ENCODE measurements at places on chromosomes 1 and 21. TPM values are rescaled to one million over a fixed set of nuclear protein-coding genes. Genes with fewer than 3 reads are reported as not detected.
A peak's percentile ranks its signal among the peaks of the same experiment; 100 is the strongest.

Gene NGF
- not detected for total RNA-seq

Gene AIM2
- 1.8 TPM for total RNA-seq

Gene MIA3
- total RNA-seq = 46.8 TPM

Gene SV2A
- total RNA-seq = 12.5 TPM

Gene LRRC3
- 1.9 TPM for total RNA-seq

Gene CCDC30
- 1.0 TPM for total RNA-seq

DNA sequence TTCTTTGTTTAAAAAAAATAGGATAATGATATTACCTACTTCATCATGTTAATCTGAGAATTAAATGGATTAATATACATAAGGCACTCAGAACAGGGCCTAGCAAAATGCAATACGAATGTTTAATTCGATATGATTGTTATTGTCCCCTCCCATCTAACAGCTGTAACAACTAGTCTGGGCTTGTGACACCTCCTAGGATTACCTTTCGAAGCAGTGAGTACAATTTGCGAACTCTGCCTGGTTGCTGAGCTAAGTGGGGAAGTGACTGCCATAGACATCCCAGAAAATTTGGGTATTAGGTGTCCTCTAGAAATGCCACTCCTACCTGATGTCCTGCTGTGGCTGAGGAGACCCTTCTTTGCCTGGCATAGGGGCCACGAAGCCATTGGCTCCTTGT is 3.0 kb downstream of the RASSF5 start:
- DNase-seq = no peak
- peaks cover 40% of the 10 kb centered on the region for H3K27me3 ChIP-seq
- H3K4me1 ChIP-seq = peaks cover 25% of the 10 kb centered on the region
- H3K36me3 ChIP-seq = no peaks in the 10 kb centered on the region
- H3K27ac ChIP-seq = no peak overlapping the region

DNA sequence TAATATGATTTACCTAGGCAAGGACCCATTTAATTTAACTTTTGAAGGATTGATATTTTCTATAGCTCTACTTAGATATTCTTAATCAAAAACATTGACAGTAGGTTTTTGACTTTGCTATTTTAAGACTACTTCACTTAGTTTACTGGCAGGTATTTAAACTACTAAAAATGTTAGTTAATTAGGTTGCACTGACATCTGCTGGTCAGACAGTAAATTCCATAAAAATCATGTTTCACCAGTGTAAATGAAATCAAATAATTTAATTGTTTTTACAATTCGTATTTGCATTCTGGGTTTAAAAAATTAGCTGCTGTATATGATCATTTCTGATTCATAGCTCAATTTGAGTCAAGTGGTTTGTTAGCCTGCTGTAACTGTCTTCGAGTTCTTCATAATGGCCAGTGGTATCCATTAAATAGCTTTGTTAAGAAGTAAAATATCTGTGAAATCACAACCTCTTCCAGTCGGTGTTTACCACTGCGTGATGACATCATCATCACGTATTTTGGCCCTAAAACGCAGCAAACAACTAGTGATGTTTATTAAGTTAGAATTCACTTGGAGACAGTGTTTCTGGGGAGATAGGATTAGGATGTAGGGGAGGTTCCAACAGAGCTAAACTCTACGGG is 26.2 kb downstream of the EXTL2 start:
- no peak for DNase-seq
- H3K4me3 ChIP-seq = no peak overlapping the region
- H3K4me1 ChIP-seq = peaks cover 5% of the 10 kb centered on the region
- H3K27me3 ChIP-seq = no peaks in the 10 kb centered on the region
- no peaks in the 10 kb centered on the region for H3K36me3 ChIP-seq

- H3K36me3 ChIP-seq = no peaks in the 10 kb centered on the region
- no peak for DNase-seq
- no peak overlapping the region for H3K4me3 ChIP-seq
- H3K27me3 ChIP-seq = peaks cover 10% of the 10 kb centered on the region
- no peak overlapping the region for H3K27ac ChIP-seq
Observed at GRCh38 chr1:5659606-5660005, 332.6 kb downstream of the NPHP4 start.

GRCh38 chr1:231576804-231577718 is 48.6 kb downstream of the TSNAX start:
- H3K4me3 ChIP-seq = no peak overlapping the region
- no peak for DNase-seq
- no peaks in the 10 kb centered on the region for H3K4me1 ChIP-seq
- H3K36me3 ChIP-seq = no peaks in the 10 kb centered on the region
- H3K27ac ChIP-seq = no peak overlapping the region

DNA sequence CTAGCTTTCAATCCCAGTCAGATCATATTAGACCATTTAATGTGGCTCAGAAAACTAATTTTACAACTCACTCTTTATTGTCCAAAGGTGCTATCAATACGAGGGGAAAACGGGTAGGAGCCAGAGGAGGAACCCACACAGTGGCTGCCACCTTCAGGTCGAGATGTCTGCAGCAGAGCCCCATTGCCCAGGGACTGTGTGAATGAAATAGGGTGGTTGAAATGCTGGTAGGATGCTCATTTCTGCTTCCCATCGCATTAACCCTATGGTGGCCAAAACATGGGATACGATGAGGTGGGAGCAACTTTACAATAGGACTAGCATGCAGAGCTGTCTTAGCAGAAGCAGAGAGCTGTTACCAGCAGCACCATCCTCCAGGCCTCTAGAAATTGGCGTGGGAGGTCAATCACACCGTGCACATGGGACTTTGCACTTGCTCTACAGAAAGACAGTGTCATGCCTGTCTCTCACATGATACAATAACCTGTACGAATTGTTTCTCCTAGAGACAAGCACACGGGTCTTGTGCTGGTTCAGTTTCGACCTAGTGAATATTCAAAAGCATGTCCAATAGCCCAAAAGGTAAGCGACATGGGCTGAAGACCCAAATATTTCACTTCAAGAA is 69.5 kb upstream of the DESI2 start:
- H3K4me1 ChIP-seq = no peaks in the 10 kb centered on the region
- no peak overlapping the region for H3K27ac ChIP-seq
- no peak overlapping the region for H3K4me3 ChIP-seq
- H3K36me3 ChIP-seq = no peaks in the 10 kb centered on the region
- no peak for DNase-seq

DNA sequence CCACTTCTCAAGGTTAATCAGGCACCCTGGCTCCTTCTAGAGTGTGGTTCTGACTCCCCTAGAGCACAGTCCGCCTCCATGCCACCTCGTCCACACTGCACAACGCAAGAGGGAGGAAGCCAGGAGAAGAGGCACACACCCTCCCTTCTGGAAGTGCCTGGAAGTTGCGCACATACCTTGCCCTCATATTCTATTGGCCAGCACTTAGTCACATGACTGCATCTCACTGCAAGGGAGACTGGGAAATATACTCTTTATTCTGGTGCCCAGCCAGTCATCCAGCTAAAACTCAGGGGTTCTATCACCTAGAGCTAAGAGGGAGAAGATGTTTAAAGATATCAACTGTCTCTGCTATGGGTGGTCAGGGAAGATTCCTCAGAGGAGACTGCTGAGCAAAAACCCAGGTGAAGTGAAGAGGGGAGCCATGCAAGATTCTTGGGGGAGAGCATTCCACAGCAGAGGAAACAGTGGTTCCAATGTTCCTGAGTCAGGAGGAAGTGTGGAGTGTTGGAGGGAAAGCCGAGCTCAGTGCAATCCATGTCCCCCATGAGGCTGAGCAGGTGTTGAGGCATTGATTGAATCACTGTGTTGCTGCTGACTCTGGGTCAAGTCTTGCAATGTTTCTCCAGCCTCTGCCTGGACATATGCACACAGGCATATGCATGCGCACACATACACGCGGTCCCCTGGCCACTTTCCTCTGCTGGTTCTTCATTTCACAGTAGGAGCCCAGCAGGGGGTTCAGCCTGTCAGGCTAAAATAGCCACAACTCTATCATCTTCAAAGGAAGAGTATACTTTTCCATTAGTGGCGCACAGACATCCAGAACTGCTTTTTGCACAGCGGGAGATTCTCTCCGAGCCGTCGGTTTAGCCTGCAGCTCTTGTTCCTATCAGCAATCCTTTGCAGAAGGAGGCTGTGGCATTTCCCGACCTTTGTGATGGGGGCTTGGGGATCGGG is 22.3 kb upstream of the KLHDC7A start:
- H3K36me3 ChIP-seq = no peaks in the 10 kb centered on the region
- peaks cover 23% of the 10 kb centered on the region for H3K27me3 ChIP-seq
- no peak overlapping the region for H3K27ac ChIP-seq
- DNase-seq = no peak

GRCh38 chr1:231611851-231612250 is 14.7 kb upstream of the DISC1 start:
- no peak overlapping the region for H3K4me3 ChIP-seq
- no peak for DNase-seq
- H3K27me3 ChIP-seq = no peaks in the 10 kb centered on the region

DNA sequence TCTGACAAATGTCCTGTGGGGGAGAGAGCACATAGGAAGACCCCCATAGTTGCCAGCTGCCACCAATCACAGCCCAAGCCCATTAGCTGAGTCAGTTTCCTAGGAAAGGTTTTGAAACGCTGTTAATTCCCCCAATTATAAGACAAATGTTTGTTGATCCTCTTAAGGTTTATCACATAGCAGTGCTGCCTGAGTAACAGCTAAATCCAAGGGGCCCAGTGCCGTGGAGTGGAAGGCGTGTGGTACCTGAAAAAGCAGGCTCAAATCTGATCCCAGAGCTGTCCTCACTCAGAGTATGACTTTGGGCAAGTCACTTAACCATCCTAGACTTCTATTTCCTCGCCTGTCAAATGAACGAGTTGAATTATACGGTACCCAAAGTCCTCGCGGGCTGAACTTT is 69.5 kb downstream of the GRIK3 start:
- H3K4me1 ChIP-seq = no peaks in the 10 kb centered on the region
- H3K4me3 ChIP-seq = no peak overlapping the region
- H3K27me3 ChIP-seq = peaks cover 5% of the 10 kb centered on the region
- DNase-seq = no peak
- no peak overlapping the region for H3K27ac ChIP-seq

- peaks cover 15% of the 10 kb centered on the region for H3K4me1 ChIP-seq
- no peaks in the 10 kb centered on the region for H3K36me3 ChIP-seq
- H3K27me3 ChIP-seq = peaks cover 71% of the 10 kb centered on the region
- peak overlapping the region; percentile 73 for H3K4me3 ChIP-seq
- peak; percentile 72 for DNase-seq
- H3K27ac ChIP-seq = no peak overlapping the region
Observed at GRCh38 chr1:245153081-245153551, 1.7 kb upstream of the KIF26B start.

- DNase-seq = no peak
- no peak overlapping the region for H3K4me3 ChIP-seq
- peaks cover 7% of the 10 kb centered on the region for H3K36me3 ChIP-seq
- H3K27me3 ChIP-seq = no peaks in the 10 kb centered on the region
- peaks cover 2% of the 10 kb centered on the region for H3K4me1 ChIP-seq
- no peak overlapping the region for H3K27ac ChIP-seq
Observed at GRCh38 chr1:65167586-65168242, 19.7 kb downstream of the AK4 start.

DNA sequence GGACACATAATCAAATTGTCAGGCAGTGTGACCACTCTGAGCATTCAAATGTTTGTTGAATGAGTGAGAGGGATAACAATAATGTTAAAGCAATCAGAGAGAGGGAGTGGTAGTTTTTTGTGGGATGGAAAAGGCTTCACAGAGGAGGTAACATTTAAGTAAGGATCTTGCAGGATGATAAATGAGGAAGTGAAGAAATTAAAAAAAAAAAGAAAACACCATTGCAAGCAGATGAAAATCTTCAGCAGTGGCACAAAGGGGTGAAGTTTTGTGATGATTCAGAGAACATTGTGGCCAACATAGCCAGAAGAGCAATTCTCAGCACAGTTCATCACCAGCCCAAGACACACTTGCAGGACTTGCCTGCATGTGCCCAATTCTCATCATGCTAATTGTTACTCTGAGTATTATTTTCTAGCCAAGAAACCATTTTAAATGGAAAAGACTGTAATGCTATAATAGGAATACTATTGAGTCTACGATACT is 35.0 kb downstream of the OVGP1 start:
- H3K27me3 ChIP-seq = no peaks in the 10 kb centered on the region
- no peaks in the 10 kb centered on the region for H3K36me3 ChIP-seq
- DNase-seq = no peak
- no peak overlapping the region for H3K4me3 ChIP-seq
- no peaks in the 10 kb centered on the region for H3K4me1 ChIP-seq
- H3K27ac ChIP-seq = no peak overlapping the region

GRCh38 chr21:43034101-43034500 is 41.5 kb downstream of the CBS start:
- H3K27ac ChIP-seq = no peak overlapping the region
- DNase-seq = no peak
- no peak overlapping the region for H3K4me3 ChIP-seq
- no peaks in the 10 kb centered on the region for H3K4me1 ChIP-seq

GRCh38 chr1:174448974-174449373 is 1.2 kb downstream of the GPR52 start:
- H3K4me3 ChIP-seq = no peak overlapping the region
- no peaks in the 10 kb centered on the region for H3K4me1 ChIP-seq
- DNase-seq = no peak
- no peak overlapping the region for H3K27ac ChIP-seq
- H3K36me3 ChIP-seq = no peaks in the 10 kb centered on the region
- H3K27me3 ChIP-seq = no peaks in the 10 kb centered on the region

GRCh38 chr1:20115479-20115878 is 3.9 kb downstream of the PLA2G2D start:
- H3K27me3 ChIP-seq = peaks cover 14% of the 10 kb centered on the region
- H3K27ac ChIP-seq = no peak overlapping the region
- no peak for DNase-seq
- H3K36me3 ChIP-seq = no peaks in the 10 kb centered on the region
- H3K4me1 ChIP-seq = no peaks in the 10 kb centered on the region

DNA sequence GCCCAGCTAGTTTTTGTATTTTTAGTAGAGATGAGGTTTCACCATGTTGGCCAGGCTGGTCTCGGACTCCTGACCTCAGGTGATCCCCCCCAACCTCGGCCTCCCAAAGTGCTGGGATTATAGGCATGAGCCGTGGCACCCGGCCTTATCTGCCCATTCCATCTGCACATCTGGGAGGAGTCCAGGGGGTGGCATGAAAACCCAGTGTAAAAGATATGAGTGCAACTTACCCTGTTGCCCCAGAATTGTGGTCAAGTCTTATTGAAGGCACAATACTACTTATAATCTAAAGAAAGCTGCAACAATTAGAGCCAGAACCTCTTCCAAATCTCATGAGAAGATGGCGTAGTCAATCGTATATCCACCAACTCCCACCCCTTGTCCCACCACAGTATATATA is 18.4 kb downstream of the CTXND2 start:
- H3K27me3 ChIP-seq = no peaks in the 10 kb centered on the region
- H3K36me3 ChIP-seq = peaks cover 3% of the 10 kb centered on the region
- H3K4me3 ChIP-seq = no peak overlapping the region
- DNase-seq = no peak

DNA sequence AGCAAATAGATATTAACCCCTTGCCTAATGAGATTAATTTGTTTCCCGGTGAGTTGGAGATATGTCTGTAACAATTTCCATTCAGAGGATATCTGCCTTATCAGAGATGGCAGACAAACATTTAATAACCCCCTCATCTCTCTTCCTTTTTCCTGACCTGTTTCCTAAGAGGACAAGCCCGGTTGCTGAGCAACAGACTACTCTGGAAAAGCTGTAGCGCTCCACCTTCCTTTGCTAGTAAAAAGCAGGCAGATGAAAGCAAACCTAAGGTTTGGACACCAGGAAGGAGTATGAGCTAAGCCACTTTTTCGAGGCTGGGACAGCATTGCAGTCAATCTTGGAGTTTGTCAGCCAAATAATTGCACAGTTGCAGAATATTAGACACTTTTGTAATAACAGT is 82.4 kb downstream of the RGS21 start:
- no peaks in the 10 kb centered on the region for H3K27me3 ChIP-seq
- DNase-seq = no peak
- no peak overlapping the region for H3K4me3 ChIP-seq
- no peak overlapping the region for H3K27ac ChIP-seq
